ENCODE measurements at places on chromosomes 4 and X.
A peak's percentile ranks its signal among the peaks of the same experiment; 100 is the strongest.

DNA sequence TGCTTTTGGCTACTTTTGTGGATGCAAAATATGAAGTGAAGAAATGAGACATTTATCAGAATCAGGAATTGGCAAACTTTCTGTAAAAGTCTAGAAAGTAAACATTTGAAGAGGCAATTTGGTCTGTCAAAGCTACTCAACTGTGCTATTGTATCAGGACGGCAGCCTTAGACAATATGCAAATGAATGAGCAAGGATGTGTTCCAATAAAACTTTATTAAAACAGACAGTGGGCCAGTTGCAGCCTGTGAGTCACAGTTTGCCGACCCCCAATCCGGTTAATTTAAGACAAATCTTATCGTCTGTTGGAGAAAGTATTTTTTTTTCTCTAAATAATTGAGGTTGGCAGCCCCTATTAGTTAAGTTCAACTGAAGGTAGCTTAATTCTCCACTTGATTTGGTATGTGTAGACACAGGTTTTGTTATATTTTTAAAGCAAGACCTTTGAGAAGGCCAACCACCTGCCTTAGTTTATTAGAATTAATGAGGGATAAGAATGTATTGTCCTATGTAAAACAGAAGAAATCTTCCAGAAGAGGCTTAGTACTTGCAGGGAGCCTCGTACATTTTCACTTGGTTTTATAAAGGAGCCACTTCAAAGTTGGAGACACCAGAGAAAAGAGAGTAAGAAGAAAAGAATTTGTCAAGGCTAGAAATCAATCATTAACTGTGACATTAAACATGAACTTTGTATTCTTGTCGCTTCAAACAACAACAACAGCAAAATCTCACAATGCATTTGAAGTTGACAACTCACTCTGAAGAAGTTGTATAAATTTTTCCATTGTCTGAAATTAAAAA lies 81.6 kb upstream of the FAT1 start:
- no peak for DNase-seq

DNA sequence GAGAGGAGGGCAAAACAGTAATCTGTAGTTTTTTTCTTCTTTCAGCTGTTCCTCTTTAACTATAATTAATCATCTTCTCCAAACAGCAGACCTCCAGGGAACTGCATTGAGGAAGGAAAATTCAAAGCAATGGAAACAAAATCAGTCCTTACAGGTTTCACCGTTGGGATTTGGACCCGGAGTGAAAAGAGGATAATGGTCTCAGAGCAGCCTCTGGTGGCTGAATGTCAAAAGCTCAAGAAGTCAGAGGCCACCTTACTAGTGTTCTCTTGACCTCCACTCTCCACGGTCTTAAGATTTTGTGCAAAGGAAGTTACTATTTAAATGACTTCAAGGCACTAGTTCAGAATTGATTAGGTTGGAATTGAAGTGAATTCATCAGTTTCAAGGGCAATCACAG lies 16.0 kb upstream of the MID1 start:
- peak; percentile 80 for DNase-seq

DNA sequence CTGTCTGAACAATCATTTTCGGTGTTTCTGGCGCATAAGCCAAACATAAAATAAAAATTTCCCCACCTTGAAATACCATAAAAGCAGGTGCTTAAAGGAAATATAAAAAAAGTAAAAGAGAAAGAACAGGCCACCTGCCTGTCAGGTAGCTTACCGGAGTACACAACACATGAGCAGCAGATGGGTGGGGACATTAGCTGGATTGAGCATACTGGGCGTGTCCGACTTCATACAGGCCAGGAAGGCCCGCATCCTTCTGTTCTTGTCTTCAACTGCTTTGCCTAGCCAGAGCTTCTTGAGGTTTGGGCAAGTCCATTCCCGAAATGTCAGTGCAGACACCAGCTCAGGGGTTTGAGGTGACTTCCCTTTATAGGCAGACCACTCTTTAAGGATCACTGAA lies 66.7 kb downstream of the FAM120C start:
- DNase-seq = no peak

DNA sequence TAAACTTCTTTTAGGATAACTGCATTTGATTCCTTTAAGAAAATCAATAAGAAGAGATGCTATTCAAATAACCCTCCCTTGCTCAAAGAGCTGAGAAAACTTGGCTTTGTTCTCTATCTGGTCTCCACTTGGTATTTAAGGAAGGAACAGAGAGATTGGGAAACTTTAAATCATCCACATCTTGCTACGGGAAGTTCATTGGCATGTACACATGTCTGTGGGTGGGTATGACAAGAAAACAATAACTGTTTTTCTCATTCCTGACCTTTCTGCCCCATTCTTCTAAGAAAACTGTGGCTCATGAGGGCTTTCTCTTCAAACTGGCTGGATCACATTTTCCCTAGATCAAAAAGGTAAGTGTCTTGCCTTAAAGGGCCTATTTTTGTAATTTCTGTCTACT lies 6.0 kb downstream of the SEL1L3 start:
- DNase-seq = peak; percentile 48

- DNase-seq = no peak
Observed at GRCh38 chrX:15483891-15484290, 9.2 kb downstream of the PIR start.

DNA sequence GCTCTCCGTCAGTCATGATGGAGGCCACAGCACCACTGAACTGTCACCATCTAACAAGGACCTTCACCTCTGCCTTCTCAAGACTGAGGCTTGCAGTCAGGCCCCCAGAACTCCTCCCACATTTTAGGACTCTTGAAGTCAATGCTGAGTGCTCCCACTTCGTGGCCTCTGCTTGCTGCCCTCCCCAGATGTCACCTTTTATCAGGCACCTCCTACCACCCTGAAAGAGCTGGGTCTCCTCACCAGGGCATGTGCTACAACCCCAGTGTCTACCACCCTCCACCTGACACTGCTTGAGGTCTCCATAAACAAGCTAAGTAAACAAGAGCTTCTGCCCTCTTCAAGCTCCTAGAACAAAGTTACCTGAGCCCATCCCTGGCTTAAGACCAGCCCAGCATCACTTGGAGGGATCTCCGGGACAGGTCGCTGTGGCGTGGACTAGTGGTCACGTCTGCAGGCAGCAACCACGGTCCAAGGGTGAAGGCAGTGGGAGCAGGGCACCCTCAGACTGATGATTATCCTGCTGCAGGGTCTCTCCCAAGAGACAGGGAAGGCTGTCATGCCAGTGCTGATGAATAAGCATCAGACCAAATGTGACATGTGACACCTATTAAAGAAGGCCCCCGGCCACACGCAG lies 7.7 kb upstream of the FAM53A start:
- no peak for DNase-seq

- DNase-seq = peak; percentile 92
Observed at GRCh38 chr4:94548571-94548970, 96.8 kb downstream of the PDLIM5 start.

DNA sequence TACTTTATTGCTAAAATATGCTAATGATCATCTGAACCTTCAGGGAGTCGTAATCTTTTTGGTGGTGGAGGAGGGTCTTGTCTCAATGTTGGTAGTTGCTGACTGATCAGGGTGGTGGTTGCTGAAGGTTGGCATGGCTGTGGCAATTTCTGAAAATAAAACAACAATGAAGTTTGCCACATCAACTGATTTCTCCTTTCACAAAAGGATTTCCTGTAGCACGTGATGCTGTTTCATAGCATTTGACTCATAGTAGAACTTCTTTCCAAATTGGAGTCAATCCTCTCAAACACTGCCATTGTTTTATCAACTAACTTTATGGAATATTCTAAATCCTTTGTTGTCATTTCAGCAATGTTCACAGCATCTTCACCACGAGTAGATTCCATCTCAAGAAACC lies 19.3 kb downstream of the DDIT4L start:
- peak; percentile 52 for DNase-seq

- DNase-seq = peak; percentile 69
Observed at GRCh38 chr4:67327245-67328017, 217.9 kb downstream of the CENPC start.

GRCh38 chr4:4689694-4690440 lies 148.0 kb upstream of the STX18 start:
- DNase-seq = no peak

- no peak for DNase-seq
Observed at GRCh38 chr4:18007625-18008024, 13.9 kb downstream of the LCORL start.

- no peak for DNase-seq
Observed at GRCh38 chr4:173318240-173318639, 15.9 kb downstream of the HMGB2 start.

- DNase-seq = no peak
Observed at GRCh38 chrX:133185938-133186337, 32.2 kb downstream of the TFDP3 start.

- DNase-seq = no peak
Observed at GRCh38 chr4:158121161-158121579, 51.7 kb downstream of the GASK1B start.

- DNase-seq = no peak
Observed at GRCh38 chr4:90074322-90074886, 52.8 kb upstream of the CCSER1 start.

- DNase-seq = peak; percentile 94
Observed at GRCh38 chr4:53943345-53944085, 120.9 kb downstream of the CHIC2 start.

GRCh38 chr4:175961604-175962003 lies 104.0 kb upstream of the WDR17 start:
- DNase-seq = no peak

DNA sequence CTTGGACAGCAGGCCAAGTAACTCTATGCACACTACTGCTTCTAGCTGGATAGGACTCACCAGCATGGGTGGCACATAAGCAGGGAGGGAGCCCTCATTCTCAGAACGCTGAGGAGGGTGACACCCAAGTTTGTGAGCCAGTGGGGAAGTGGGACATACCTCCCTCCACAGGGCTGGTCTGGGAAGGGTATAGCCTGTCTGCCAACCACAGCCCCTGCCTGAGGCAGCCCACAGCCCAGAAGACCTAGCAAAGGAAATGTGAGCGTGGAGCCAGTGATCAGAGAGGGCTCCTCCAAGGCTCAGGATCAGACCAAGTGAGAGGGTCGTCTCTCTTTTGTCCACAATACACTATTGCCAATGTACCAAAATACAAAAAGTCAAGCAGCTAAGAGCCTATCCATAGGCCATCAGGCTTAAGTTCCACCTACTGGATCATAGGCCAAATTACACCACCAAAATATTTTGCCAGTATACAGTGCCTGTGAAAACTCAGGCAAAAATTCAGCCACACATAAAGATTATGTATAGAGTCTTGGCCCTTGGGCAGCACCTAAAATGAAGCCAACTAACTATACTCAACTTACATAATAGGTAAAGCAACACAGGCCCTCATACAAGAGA lies 1203.1 kb downstream of the PCDH18 start:
- peak; percentile 30 for DNase-seq

DNA sequence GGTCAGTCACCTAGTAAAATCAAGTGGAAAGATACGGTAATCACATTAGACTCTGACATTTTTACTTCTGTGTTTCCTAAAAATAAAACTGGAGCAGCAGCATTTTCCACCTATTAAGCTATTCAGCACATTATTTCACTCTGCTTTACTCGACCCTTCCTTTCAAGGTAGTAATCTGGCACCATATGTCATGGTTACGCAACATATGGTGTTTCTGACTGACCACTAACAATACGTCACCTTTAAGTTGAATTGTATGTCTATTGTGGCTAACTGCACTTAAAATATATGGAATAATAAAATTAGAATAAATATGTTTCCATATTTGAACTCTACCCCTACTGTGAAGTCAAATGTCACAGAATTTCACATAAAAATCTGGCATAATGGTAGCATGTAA lies 168.8 kb downstream of the CDS1 start:
- no peak for DNase-seq

Data from dermis blood vessel endothelial cell (primary cell).